ENCODE measurements at places on chromosomes 6 and 20.
A peak's percentile ranks its signal among the peaks of the same experiment; 100 is the strongest.

DNA sequence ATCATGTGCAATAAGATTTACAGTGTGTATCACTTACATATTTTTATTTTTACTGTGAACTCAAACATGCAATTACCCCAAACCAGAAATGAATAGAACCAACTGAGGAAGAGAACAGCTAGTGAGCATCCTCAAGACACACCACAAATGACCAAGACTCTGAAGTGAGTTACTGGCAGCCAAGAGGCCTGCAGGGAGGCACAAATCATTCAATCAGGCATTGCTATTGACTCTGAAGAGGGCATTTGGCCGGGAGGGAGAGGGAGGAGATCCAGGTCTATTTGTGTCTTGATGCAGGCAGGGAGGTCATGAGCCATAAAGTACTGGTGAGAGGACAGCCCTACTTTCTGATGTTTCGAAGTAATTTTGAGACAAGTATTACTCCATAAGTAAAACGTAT, 257.7 kb downstream of the BCKDHB start:
- no peak for DNase-seq

GRCh38 chr20:10555865-10556308, 117.9 kb downstream of the JAG1 start:
- DNase-seq = peak; percentile 39

DNA sequence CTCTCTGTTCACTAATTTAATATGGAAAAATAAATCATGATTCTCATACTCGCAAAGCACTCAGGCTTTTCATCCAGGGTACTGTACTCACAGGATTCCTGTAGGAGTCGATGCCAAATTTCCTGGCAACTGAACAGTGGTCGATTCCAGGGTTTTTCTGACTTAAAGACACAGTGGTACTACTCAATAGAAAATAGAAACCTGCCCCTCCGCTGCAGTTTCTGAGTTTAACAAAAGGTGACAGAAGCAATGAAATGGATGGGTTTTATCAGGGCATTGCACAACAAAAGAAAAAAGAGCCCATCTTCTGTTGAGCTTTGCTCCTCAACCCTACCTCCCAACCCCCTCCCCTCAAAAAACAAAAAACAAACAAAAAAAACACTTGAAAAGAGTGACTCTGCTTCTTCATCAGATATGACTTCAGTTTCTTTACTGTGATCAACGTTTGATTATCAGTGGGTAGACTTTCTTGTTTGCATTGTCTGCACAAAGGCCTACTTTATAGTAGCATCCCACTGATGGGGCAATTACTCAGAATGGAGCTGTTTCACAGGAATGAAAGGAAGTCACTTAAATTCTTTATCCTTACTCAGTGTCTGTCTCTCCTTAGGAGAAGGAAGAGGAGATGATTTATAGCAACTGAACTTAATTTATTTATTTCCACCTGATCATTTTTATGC, 96.2 kb upstream of the FOXO3 start:
- DNase-seq = no peak

GRCh38 chr6:170039156-170040114, 251.4 kb downstream of the DLL1 start:
- DNase-seq = no peak

DNA sequence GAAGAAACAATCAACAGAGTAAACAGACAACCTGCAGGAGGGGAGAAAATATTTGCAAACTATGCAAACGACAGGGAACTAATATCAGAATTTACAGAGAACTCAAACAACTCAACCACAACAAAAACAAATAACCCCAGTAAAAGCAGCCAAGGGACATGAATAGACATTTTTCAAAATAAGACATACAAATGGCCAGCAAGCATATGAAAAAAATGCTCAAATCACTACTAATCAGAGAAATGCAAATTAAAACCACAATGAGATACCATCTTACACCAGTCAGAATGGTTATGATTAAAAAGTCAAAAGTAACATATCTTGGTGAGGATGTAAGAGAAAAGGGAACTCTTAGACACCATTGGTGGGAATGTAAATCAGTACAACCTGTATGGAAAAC, 215.0 kb downstream of the THBS2 start:
- DNase-seq = no peak

DNA sequence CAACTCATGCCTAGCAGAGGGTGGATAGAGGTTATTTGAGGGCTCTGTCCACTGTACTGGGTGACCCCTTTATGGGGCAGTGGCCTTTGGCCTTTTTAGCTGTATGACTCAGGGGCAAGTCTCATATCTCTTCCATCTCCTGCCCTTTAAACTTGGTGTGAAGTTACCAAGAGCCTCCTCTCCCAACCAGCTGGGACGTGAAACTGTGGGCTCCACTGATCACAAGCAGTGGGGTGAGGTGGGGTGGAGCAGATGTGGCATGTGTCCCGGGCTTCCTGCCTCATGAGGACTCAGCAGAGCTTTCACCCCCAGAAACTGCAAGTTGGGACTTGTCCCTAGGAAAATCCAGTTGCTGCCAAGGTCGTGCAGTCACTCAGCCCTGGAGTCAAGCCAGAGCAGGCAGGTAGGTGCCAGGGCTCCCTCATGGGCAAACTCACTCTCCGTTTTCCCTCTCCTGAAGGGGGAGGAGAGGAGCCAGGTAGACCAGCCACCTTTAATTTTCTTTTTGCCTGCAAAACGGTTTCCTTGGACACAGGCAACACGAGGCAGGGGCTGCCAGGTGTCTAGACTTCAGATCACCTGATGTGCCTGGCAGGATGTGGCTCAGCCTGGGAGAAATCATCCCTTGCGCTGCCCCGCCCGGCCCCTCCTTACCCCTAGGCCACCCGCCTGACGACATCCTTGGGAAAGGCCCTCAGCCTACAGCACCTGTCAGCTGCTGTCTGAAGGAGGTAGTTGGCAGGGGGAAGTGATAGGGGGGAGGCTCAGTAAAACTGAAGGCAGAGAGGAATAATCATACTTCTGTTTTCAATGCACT, 4.0 kb downstream of the CDKN1A start:
- no peak for DNase-seq

Measured in stromal cell of bone marrow (primary cell).